Endothelial cell of umbilical vein (primary cell): ENCODE measurements at places on chromosomes 3 and 15. TPM values are rescaled to one million over a fixed set of nuclear protein-coding genes. Genes with fewer than 3 reads are reported as not detected.

The CATSPER2 gene
- 3.8 and 6.1 TPM in 2 replicates for total RNA-seq

The SCG5 gene
- 2.1 and 3.3 TPM in 2 replicates for total RNA-seq

The TGM4 gene
- total RNA-seq, result 0.24 and 0.39 TPM in 2 replicates

The EPHB1 gene
- 2.5 and 5.2 TPM in 2 replicates for total RNA-seq

The LCMT2 gene
- 5.0 and 6.1 TPM in 2 replicates for total RNA-seq

The DCBLD2 gene
- 62.6 and 77.3 TPM in 2 replicates for total RNA-seq

The CHRD gene
- 0.40 and 0.53 TPM in 2 replicates for total RNA-seq

The SLC22A13 gene
- total RNA-seq, result 0.44 and 0.53 TPM in 2 replicates

The SELENOS gene
- total RNA-seq, result 70.4 and 73.2 TPM in 2 replicates

- DNase-seq, result no peak
Observed at GRCh38 chr3:15822281-15822680, 24.5 kb upstream of the ANKRD28 start.

DNA sequence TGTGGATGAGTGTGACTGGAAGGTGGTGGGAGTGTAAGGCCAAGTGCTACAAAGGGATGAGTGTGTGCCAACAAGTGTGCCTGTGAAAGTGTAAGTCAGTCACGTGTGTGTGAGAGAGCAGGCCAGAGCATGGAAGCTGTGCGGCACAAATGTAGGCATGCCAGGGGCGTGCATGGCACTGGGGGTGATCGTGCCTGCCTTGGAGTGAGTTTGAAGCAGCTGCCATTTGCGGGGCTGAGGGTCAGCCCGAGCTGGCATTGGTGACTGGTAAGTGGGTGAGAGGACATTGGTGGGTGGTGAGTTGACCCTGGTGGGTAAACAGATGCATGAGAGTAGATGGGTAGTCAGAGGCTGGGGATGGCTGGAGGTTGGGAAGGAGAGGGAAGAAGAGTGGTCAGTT lies 24.5 kb downstream of the CD276 start:
- no peak for DNase-seq

GRCh38 chr3:177529071-177529550 lies 331.8 kb upstream of the TBL1XR1 start:
- no peak for DNase-seq

DNA sequence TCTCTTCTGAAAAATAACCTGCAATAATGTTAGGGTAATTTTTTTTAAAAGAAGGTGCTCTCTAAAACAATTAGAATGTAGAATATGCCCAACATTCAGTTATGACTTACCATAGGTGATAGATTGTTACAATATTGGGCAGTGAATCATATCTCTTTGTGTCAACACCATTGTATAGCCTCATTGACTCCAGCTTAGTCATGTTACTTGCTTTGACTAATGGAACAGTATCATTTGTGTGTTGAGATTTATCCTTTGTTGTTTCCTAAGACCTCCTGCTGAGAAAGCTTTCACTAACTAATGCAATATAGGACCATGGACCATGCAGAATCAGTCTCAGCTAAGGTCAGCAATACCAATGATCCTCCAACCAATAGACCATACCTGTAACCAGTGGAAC lies 1106.4 kb downstream of the SI start:
- no peak for DNase-seq

- DNase-seq, result peak; percentile 50
Observed at GRCh38 chr3:155382396-155383042, 89.0 kb upstream of the STRIT1 start.

- peak; percentile 71 for DNase-seq
Observed at GRCh38 chr15:45458746-45459403, 63.7 kb downstream of the SLC30A4 start.

- DNase-seq, result peak; percentile 70
Observed at GRCh38 chr15:64681424-64682024, 93.9 kb downstream of the RBPMS2 start.

GRCh38 chr3:149736175-149736952 lies 15.9 kb downstream of the COMMD2 start:
- DNase-seq, result peak; percentile 29

DNA sequence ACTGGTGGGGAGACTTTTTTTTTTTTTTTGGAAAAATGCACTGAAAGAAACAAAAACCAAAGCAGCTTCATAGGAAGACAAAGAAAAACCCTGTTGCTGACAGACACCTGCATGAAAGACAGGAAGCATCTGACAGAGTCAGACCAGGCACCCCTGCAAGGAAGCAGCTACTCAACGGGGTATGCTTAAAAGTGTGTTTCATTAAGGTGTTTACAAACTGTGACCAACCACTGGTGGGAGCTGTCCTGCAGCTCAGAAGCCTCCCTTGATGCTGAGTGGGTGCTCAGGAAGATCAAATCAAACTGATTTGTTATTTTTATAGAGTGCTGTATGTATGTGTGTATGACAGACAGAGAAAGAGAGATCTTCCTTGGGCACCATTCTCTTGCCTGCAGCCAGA lies 34.7 kb upstream of the AGBL1 start:
- no peak for DNase-seq

GRCh38 chr15:83194528-83194927 lies 13.1 kb downstream of the HDGFL3 start:
- DNase-seq, result no peak

GRCh38 chr15:91408476-91409076 lies 308.5 kb downstream of the SV2B start:
- no peak for DNase-seq

DNA sequence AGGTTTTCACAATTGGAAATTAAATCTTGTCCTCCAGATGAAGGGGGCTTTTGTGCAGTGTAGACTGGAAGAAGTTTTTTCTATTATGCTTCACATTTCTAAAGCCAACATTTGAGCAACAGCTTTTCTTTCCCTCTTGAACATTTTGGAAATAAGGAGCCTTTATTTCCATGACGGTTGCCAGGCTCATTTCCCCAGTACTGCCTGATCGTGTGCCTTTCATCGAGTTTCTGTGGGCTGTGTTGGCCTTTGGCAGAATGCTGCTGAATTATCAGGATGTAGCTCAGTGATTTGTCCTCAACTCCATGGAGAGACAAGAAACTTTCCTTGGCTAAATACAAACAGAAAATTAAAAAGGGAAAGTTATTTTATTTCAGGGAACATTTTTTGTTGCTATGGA lies 314.8 kb upstream of the LRRC3B start:
- no peak for DNase-seq

DNA sequence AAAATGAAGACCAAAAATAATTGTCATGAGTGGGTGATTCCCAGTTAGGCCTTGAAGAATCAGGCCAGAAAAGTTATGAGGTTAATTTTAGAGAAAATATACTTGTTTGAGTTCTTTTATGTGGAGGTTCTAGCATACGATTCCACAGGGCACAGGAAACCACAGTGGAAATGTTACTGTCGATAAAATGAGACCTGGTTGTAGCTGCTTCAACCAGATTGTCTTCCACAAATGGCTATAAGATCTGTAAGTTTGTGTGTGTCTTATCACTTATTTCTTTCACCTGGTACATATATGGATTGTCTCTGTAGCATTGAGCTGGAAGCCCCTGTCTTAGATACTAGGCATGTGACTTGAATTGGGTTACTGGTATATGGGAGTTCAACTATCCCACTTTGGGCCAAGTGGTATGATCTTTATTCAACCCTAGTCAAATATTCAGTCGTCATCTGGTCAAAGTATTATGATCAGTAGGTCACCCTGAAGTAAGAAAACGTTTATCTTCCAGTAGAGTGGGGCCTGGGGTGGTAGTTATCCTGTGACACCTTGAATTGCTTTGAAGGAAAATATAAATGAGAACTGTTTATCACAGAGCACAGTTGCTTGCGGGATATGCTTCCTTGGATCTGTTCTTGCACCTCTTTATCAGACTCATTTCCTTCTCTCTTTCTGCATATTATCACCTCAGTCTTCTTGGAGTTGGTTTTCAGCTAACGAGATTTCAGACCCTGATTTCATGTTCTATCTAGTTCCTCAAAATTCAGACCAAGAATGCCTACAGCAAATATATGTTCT lies 21.5 kb upstream of the ZNF609 start:
- DNase-seq, result no peak

DNA sequence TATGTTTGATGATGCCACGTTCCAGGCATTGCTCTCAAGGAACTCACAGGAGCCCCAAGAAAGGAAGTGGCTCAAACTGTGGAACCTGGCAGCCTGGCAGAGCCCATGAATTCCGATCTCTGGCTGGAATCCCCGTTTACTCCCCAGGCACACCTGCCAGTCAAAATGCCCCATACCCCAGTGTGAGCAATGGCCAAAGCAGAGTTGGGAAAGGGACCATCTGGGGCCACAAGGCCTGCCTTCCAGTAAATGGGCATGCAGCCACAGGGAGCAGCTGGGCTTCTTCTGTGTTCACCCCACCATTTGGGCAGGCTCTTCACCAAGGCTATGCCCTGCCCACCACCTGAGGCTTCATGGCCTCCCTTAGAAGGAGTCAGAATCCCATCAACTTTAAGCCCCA lies 257.0 kb upstream of the GOLGA6L4 start:
- no peak for DNase-seq

GRCh38 chr15:57171426-57171825 lies 204.9 kb upstream of the CGNL1 start:
- DNase-seq, result no peak

DNA sequence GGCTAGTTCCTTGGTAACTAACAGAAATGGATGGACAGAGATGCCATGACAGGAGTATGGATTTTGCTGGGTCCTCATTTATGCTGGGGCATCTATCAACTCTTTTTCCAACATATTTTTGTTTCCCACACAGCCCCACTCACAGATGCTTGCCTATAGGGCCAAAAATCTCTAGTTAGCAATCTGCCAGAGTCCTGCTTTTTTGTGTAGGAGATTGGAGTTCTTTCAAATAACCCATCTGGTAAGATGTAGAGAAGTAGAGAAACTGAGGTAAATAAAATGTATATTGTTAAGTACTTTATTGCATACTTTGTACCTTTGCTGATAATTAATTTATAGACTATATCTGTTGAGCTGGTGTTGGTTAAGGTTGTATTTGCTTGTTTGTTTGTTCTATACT lies 456.5 kb upstream of the GOLIM4 start:
- no peak for DNase-seq

GRCh38 chr3:51721062-51721745 lies 14.3 kb downstream of the GRM2 start:
- no peak for DNase-seq

DNA sequence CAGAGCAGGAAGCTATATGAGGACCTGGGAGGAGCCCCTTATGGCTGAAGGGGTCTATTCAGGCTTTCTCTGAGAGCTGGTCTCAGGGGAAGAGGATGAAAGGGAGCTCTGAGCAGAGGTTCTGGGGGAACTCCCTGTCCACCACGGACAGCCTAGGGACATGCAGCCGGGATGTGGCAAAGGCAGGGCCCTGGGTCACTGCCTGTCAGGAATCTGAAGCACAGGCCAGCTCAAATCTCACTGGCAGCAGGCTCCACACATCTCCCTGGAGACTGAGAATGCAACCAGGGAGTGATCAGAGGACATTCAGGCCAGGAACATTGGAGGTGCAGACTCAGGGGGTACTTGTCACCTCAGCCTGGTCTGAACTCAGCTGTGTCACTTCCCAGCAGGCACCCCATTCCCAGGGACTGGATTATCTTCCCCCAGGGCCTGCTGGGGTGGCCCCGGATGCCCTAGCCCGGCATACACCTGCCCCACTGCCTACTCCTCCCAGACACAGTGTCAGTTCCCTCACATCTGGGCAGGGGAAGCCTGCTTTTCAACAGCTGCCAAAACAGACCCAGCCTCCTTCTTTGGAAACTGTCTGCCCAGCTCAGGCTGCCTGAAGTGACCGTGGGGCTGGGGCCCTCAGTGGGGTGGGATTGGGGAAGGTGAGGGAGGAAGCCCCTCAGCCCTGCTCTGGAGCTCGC lies 18.3 kb upstream of the SEMA3F start:
- no peak for DNase-seq

DNA sequence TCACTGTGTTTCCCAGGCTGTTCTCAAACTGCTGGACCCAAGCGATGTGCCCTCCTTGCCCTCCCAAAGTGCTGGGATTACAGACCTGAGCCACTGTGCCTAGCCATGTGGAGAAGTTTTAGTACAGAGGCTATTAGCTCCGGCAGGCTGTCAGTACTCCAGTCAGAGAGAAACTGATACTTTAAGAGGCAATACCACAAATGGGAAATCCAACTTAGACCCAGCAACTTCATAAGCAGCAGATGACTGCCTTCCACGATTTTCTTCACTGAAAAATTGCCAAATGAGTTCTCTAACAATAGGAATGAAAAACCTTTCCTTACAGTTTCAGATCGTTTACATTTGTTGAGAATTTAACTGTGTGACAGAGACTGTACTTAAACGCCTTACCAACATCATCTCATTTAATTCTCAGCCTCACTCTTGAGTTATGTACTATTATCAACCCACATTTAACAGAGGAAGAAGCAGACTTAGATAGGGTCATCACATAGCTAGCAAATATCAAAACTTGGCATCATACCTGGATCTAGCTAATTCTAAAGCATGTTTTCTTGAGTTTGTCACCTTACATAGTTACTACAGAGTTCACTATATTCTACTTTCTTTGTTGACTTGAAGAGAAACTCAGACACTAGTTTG lies 127.4 kb downstream of the TCF12 start:
- no peak for DNase-seq

- DNase-seq, result peak; percentile 41
Observed at GRCh38 chr3:9903238-9903624, 583 bp downstream of the IL17RE start.

DNA sequence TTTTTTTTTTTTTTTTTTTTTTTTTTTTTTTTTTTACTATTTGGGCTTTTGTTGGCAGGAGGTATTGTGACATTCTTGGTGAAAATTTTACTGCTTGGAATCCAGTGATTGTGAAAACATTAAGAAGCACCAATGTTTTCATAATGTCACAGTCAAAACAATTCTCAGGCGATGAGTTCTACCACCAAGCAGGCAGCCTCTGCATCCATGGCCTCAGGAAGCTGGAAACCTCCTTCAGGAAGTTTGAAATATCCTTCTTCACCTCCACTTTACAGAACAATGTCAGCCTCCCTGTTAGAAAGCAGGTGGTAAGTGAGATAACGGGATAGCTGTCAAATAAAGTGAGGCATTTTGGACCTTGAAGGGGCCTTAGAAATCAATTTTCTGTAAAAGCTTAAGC lies 98.3 kb downstream of the MEX3B start:
- DNase-seq, result peak; percentile 42

DNA sequence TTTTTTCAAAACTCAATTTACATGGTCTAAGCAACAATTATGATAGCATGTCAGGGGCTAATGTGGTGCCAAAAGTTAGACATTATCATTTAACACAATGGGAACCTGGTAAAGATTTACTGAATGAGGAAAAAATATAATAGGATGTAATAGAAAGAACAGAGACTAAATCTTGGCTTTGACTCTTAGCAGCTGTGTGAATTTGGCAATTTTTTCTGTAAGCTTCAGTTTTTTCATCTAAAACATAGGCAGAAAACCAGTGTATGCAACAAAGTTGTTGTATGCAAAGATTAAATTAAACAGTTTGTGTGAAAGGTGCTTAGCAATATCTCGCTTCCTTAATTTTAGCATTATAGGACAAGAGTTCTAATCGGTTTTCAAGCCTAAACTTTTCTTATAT lies 57.6 kb downstream of the ZBTB20 start:
- no peak for DNase-seq
